ENCODE measurements at places on chromosomes 6 and 20.

DNA sequence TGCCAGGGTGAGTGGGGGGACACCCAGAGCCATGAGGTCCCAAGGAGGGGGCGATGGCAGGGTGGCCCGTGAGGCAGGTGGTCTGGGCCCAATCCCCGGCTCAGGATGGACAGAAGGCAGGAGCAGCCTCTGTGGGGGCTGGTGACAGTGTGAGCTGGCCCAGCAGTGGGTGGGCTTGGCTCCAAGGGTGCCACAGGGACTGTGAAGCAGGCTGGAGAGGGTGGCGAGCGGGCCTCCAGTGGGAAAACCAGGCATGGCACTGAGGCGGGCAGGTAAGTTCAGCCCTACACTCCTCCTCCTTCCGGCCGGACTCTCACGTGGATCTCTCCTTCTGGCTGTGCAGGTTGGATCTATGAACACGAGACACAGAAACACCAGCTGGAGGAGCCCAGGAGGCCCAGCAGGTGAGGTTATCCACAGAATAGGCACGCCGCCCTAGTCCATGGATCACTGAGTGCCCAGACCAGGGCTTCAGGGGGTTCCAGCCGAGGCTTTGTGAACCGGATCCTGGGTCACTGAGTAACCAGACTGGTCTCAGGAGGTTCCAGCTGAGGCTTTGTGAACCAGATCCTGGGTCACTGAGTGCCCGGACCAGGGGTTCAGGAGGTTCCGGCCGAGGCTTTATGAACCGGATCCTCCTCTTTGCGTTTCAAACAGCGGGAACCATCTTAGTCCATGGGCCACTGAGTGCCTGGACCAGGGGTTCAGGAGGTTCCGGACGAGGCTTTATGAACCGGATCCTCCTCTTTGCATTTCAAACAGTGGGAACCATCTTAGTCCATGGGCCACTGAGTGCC is 76.4 kb upstream of the BHLHE23 start:
- DNase-seq: no peak

DNA sequence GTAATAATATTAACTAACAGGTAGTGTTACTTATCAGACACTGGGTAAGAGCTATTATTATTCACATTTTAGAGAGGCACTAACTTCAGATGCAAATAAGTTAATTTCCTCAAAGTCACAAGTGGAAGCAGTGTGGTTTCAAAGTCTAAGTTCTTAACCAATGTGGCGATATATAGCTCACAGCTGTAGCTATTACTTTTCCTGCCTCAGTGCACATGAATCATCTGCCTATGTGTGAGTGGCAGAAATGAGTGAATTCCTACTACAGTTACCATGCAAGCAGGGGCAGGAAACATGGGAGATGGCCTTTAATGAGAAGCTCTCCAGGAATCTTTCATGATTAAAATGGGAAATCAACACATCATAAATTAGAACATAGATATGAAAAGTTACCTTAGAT is 126.2 kb upstream of the EYA4 start:
- no peak for DNase-seq

DNA sequence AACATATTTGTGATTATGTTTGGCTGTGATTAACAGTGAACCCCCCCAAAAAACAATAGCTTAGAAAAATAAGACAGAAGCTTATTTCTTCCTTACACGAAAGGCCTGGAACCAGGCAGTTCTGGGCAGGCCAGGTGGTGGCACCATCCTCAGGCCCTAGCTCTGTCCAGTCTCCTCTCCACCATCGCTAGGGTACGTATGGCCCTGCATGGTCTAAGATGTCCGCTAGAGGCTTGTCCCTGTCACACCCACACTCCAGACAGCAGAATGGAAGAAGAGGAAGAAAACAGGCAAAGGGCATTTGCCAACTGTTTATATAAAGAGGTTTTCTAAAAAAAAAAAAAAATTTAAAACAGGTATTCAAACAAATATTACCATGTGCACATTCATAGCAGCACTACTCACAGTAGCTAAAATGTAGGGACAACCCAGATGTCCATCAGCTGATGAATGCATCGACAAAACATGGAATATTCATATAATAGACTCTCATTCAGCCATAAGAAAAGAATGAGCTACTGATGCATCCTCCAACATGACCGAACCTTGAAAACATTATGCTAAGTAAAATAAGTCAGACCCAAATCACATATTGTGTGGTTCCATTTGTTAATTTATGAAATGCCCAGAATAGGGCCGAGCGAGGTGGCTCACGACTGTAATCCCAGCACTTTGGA is 6.7 kb downstream of the TGM3 start:
- no peak for DNase-seq

GRCh38 chr6:124441450-124441849 is 520.8 kb upstream of the RNF217 start:
- DNase-seq: no peak
